ENCODE measurements at places on chromosomes 6 and 20. TPM values are rescaled to one million over a fixed set of nuclear protein-coding genes. Genes with fewer than 3 reads are reported as not detected.
A peak's percentile ranks its signal among the peaks of the same experiment; 100 is the strongest.

GRCh38 chr20:32435449-32436107 lies 77.4 kb downstream of the ASXL1 start:
- no peak for DNase-seq

PSORS1C2 gene
- total RNA-seq = not detected

DNA sequence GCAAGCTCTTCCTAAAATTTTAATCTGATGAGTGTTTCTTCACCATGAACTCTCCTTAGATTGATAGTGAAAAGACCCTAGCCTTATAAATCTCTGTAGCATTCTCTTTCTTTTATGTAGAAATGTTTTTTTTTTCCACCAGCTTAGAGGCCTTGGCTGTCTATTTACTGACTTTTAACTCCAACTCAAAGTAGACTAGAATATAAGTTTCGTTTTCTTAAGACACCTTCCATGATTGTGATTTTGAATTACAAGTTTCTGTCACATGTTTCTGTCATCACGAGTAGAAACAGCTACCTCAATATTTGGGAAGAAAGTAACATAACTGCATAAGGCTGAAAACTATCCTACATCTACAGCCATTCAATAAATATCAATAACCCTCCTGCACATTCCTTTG lies 17.8 kb downstream of the ADGRF4 start:
- DNase-seq = no peak

GRCh38 chr6:125357515-125358256 lies 55.9 kb upstream of the HDDC2 start:
- peak; percentile 29 for DNase-seq

DNA sequence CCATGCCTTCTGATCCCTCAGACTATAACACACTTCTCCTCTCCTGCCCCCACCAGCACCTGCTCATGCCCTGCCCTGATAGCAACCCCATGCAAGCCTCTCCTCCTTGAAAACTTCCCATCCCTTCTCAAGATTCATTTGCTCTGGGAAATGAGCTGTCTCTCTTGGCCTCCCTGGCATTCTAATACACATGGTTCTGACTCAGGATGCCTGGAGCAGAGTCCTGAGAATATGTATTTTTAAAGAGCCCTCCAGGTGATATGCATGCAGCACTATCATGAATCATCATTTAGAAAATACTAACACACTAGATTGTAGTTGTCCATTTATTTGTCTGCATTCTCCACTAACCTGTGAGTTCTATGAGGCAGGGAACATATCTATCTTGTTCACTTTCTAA lies 26.6 kb downstream of the HDGFL1 start:
- peak; percentile 34 for DNase-seq

DNA sequence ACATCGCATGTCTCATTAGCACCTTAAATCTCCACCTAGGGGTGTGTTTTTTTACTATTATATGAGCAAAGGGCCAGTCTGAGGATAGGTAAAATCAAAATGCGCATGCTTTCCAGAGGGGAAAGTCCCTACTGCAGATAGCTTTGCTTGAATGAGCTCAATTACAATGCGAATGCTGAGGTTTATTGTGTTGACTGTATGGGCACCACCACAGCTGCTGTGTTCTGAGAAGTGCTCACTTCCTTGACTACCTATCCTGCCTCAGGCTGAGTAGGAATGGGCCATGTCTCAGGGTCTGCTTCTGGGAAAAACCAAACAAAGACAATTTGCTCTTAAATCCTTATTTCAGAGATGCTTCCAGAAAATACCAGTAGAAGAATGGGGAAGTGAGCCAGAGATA lies 36.6 kb downstream of the MOCS1 start:
- no peak for DNase-seq

DNA sequence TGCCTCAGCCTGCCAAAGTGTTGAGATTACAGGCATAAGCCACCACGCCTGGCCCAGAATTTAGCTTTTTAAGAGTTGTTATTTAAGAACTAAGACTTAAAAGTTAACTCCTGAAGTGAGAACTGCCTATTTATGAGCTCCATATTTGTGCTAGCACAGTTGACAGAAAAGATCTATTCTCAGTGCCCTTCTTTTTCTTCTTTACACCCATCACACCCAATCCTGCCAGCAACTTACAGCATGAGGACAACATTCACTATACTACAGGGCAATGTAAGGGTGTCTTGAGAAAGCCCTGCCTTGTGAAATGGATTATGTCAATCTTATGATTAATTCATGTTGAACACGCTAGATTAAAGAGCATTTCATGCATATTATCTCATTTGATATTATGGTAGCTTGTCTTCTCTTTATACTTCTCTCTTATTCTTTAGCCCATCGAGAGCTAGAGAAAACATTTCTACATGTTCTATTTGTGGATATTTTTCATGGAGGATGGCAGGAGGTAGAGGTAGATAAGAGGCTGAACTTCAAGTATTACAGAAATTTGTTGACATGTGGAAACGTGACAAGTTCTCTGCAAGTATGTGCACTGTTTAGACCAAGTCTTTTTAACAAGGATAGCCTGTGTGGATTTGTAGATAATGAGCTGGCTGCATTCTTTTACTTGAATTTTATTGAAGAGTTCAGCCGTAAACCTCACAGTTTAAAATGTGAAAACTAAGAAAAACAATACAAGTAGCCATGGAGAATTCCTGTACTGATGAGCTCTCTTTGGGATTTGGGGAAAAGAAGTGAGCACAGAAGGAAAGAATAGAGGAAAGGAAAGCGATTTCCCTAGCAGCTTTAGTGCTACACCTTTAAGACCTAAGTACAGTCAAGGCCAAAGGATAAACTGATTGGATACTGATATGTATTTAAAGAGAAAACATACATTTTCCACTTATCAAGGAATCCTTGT lies 212.2 kb downstream of the ARHGAP18 start:
- DNase-seq = no peak

- peak; percentile 81 for DNase-seq
Observed at GRCh38 chr20:38674092-38674764, 50.1 kb upstream of the SLC32A1 start.

GRCh38 chr6:8382434-8382833 lies 52.9 kb downstream of the SLC35B3 start:
- DNase-seq = no peak

DNA sequence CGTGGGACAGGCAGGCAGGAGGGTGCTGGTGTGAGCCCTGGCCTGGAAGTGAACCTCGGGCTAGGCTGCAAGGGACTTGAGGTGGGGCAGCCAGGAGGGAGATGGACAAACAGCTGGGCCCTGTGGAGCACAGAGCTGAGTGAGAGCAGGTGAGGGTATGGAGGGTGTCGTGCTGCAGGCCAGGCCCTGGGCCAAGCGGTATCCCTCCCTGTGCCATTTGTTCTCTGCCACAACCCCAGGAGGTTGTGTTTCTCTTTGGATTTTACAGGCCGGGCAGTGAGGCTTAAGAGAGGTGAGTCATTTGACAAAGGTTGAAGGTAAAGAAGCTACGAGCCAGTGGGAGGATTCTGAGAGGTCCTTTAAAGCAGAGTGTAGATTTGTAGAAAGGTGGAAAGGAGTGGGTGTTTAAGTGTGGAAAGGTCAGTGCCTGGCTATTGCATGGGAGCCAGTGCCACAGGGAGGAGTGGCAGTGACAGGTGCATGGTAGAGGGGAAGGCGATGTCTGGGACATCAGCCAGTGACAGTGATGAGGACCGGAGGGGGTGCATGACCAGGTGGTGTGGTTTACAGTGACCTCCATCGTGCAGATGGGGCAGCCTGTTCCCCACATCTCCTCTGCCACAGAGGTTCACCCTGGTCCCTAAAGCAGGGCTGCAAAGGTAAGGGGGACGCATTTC lies 39.8 kb downstream of the GMPR start:
- DNase-seq = peak; percentile 39

CRISP2 gene
- total RNA-seq = 0.23 TPM

TREML1 gene
- not detected for total RNA-seq

GRCh38 chr6:157912326-157912725 lies 69.3 kb upstream of the SYNJ2 start:
- DNase-seq = peak; percentile 75

- no peak for DNase-seq
Observed at GRCh38 chr6:134098276-134098675, 45.9 kb upstream of the SLC2A12 start.

DNA sequence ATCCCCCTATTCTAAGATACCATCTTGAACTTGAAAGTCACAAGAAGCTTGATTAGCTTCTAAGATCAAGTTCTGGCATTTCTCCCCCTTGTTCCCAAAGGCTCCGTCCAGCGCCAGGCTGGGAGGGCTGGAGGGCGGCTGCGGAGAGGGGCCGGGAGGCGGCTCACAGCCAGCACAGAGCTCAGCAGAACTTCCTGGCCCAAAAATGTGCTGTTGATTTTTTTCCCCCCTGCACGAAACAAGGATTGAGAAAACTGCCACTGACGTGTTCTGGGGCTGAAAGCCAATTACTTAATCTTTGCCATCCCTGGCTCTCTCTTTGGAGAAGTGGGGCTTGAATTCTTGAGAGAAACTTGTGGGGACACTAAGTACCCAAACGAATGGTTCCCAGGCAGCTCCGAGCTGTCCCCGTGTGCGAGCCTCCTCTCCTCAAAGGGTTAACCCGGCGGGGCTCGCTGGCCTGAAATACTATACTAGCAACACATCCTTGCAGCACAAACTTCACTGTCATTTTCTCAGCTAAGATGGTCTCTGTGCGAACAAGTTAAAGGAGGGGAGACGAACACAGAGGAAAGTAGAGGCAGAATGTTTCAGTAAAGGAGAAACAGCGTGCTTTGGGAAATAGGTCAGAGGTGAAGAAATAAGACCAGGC lies 452 bp downstream of the TRAF3IP2 start:
- peak; percentile 67 for DNase-seq

All from Daoy (cell line).